ENCODE measurements at places on chromosomes 7 and 10.

GRCh38 chr10:79239924-79240581 is 107.2 kb upstream of the PPIF start:
- peak; percentile 69 for DNase-seq

DNA sequence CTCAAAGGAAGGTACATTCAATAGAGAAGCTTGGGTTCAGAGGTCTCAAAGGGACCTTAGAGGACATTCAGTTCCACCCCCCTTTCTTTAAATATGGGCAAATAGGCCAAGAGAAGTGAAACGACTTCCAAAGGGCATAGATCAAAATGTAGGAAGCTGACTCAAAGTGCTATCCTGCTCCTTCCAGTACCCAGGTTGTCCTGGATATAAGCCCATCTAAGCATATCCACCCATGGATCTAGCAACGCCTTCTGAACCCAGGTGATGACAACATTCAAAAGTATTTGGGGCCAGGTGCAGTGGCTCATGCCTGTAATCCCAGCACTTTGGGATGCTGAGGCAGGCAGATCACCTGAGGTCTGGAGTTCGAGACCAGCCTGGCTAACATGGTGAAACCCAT is 5.3 kb downstream of the ATXN7L1 start:
- no peak for DNase-seq

DNA sequence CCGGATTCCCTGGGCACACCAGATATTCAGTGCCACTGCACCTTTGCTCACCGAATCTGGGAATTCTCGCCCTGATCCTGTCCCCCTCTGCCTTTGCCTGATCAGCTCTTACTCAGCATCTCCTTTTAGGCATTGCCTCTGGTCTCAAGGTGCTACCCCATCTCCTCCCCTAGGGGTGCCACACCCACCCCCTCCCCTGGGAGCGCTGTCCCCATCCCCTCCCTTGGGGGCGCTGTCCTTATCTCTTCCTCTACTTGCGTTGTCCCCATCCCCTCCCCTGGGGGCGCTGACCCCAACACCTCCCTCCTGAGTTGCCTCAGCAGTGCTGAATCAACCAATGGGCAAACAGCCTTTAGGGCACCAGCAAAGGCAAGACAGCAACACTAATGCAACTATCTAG is 686.9 kb upstream of the FOXK1 start:
- no peak for DNase-seq

DNA sequence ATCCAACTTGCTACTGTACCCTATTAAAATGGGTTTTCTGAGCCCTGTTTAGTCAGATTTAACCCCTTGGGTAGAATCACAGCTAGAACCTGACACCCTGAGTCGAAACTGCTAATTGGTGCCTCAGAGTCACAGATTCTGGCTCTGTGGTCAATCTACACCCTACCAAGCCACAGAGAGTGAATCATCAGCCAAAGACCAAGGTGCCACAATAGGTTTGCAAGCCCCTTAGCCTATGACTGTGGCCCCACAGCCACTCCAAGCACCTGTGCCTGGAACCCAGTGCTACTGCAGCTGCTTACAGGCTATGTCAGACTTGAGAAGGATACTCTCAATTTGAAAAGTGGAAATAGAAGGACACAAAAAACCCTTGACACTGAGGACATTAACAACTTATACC is 202.8 kb upstream of the KCND2 start:
- no peak for DNase-seq

DNA sequence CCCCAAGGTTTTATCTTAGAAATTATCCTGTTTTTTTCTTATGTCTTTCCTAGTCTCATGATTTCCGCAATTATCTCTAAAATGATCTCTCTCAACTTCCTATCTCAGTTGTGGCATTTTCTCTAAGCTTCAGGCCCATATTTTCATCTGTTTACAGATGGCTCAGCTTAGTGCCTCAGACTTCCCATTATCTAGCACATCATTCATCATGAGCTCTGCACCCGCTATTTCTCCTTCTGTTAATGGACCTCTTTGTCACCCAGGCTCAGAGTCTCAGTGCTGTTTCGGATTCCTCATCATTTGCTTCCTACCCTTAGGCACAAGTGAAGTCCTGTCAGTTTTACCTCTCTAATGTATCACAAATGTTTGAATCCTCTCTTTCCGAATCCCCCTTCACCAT is 84.1 kb downstream of the BMPR1A start:
- no peak for DNase-seq

GRCh38 chr10:129048513-129048912 is 418.5 kb upstream of the MGMT start:
- no peak for DNase-seq

- DNase-seq = no peak
Measured at GRCh38 chr10:87504307-87504639, 420 bp upstream of the MINPP1 start.

- no peak for DNase-seq
Measured at GRCh38 chr7:80768756-80769155, 130.3 kb downstream of the CD36 start.

DNA sequence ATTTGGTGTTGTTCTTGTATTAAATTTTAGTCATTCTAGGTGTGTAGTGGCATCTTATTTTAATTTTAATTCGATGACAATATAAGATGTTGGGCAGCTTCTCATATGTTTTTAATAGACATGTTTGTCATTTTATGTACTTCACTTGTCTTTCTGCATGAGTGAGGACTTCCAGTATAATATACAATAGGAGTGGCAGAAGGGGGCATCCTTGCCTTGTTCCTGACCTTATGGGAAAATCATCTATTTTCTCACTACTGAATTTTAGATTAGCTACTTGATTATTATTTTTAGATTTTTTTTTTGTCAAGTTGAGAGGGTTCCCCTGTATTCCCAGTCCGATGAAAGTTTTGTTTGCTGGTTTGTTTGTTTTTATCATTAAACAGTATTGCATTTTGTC is 495.2 kb upstream of the GRM3 start:
- DNase-seq = no peak
